ENCODE measurements at places on chromosomes 2 and 18.

DNA sequence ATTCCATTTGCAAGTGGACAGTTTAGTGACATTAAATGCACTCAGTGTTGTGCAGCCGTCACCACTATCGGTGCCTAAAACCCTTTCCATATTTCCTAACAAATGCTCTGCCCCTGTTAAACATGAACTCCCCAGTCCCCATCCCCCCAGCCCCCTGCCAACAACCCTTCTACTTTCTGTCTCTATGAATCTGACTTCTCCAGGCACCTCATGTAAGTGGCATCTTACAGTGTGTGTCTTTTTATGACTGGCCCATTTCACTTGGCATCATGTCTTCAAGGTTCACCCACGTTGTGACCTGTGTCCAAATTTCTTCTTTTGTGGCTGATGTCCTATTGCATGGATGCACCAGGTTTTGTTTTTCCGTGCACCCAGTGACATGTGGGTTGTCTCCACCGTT lies 140.9 kb upstream of the GPC1 start:
- DNase-seq, result no peak

DNA sequence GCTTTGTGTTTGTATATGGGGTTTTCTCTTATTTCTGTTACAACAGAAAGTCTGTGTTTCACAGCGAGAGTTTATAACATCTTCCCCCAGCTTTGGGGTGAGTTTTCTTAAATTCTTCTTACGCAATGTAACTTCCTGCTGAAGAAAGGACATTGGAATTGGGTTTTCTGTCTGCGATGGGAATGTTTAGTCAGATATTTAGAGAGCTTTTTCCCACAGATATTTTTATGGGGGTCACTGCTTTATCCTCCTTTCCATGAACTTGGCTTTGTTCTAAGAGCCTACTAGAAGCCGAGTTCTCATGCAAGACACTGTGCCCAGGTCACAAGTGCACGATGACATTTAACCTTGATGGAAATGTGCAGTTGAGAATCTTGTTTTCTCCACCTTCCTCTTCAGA lies 22.1 kb downstream of the B3GNT2 start:
- DNase-seq, result peak; percentile 66

- DNase-seq, result peak; percentile 25
These were observed 44.9 kb upstream of the YWHAQ start for GRCh38 chr2:9675415-9676351.

- DNase-seq, result no peak
These were observed 50.0 kb downstream of the OXER1 start for GRCh38 chr2:42713920-42714319.

DNA sequence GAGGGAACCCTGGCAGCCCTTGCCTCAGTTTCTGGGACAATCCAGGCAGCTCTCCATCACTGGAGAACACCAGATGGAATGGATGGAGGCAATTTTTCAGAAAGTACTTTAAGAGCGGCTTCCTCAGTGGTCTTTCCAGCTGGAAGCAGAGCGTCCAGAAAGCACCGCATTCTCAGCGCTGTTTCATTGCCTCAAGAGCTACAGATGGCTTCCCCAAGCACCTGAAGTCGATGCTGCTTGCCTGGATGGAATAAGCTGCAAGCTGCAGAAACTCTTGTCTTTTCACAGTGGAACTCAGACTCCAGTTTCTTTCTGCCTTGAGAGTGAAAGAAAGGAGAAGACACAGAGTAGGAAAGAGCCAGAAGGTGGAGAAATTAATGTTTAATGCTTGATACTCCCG lies 766.9 kb downstream of the TDRD15 start:
- no peak for DNase-seq

Measured in inflammatory macrophage treated with lipopolysaccharide for 1 hour (primary cell).